Erythroblast (primary cell): ENCODE measurements at places on chromosomes 13 and 19.

DNA sequence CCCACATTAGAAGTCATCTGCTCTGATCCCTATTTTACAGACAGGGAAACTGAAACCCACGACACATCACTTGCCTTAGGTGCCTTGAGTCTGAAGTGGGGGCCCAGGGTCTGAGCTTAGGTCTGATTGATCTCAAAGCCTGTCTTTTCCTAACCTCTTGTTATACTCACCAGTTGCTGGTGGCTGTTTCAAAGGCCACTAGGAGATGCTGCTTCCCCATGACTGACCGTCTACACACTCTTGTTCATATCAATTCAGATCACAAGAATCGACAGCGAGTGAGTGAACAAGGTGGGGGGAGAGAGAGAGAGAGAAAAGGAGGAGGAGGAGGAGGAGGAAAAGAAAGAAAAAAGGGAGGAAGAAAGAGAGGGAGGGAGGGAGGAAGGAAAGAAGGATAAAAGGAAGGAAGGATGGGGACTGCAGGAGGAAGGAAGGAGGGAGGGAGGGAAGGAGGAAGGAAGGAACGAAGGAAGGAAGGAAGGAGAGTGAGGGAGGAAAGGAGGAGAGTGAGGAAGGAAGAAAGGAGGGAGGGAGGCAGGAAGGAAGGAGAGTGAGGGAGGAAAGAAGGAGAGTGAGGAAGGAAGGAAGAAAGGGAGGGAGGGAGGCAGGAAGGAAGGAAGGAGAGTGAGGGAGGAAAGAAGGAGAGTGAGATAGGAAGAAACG lies 3.3 kb downstream of the OR10H1 start:
- peak; percentile 31 for DNase-seq

- no peak for DNase-seq
Observed at GRCh38 chr13:113864273-113864890, 506 bp upstream of the GAS6 start.

- DNase-seq, result no peak
Observed at GRCh38 chr19:5120321-5120720, 151.4 kb downstream of the KDM4B start.

- no peak for DNase-seq
Observed at GRCh38 chr13:27624071-27624470, 2.4 kb downstream of the POLR1D start.

GRCh38 chr19:16922949-16923348 lies 34.1 kb downstream of the F2RL3 start:
- DNase-seq, result no peak

- no peak for DNase-seq
Observed at GRCh38 chr13:104757712-104758111, 1691.5 kb upstream of the SLC10A2 start.

DNA sequence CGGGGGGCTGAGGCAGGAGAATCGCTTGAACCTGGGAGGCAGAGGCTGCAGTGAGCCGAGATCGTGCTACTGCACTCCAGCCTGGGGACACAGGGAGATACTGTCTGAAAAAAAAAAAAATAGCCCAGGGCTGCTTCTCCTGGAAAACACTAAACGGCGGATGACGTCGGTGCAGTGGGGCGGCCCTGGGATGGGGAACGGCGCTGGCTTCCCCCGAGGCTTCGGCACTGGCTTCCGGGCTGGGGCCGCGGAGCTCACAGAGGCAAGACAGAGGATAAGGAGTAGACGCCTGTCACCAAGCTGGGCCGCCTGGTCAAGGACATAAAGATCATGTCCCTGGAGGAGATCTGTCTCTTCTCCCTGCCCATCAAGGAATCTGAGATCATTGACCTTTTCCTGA lies 5.0 kb downstream of the PRSS57 start:
- no peak for DNase-seq

DNA sequence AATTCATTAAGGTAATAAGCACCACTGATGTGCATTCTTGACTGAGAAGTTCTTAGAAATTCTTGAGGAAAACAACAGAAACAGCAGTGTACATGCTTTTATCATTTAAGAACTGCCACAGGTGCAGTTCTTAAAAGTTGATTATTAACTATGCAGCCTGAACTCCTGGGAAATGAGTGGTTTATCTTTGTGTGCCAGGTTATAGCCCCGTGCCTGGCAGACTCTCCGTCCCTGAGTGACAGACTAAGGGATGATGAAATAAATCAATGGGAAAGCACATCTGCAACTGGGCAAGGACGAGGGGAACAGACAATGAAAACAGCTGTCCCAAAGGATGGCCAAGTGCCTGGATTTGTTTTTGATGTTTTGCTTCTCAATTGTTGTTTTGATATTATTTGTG lies 84.4 kb upstream of the SPATA13 start:
- peak; percentile 17 for DNase-seq

- no peak for DNase-seq
Observed at GRCh38 chr19:29247051-29247450, 34.1 kb upstream of the UQCRFS1 start.

DNA sequence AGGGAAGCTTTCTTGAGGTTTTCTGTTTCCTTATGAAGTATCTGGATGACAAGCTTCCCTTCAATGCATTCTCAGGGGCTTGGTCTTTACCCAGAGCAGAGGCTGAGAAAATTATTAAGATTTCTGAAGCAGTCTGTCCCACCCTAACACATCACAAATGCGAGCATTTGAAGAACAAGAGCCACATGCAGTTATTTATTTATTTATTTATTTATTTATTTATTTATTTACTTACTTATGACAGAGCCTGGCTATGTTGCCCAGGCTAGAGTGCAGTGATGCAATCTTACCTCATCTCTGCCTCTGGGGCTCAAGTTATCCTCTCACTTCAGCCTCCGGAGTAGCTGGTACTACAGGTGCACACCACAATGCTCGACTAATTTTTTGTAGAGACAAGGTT lies 38.4 kb downstream of the SPRYD7 start:
- no peak for DNase-seq

- no peak for DNase-seq
Observed at GRCh38 chr13:113013303-113013702, 44.3 kb downstream of the MCF2L start.

- no peak for DNase-seq
Observed at GRCh38 chr13:76533251-76533650, 353.0 kb downstream of the KCTD12 start.

- no peak for DNase-seq
Observed at GRCh38 chr13:31595563-31595962, 143.8 kb upstream of the RXFP2 start.

DNA sequence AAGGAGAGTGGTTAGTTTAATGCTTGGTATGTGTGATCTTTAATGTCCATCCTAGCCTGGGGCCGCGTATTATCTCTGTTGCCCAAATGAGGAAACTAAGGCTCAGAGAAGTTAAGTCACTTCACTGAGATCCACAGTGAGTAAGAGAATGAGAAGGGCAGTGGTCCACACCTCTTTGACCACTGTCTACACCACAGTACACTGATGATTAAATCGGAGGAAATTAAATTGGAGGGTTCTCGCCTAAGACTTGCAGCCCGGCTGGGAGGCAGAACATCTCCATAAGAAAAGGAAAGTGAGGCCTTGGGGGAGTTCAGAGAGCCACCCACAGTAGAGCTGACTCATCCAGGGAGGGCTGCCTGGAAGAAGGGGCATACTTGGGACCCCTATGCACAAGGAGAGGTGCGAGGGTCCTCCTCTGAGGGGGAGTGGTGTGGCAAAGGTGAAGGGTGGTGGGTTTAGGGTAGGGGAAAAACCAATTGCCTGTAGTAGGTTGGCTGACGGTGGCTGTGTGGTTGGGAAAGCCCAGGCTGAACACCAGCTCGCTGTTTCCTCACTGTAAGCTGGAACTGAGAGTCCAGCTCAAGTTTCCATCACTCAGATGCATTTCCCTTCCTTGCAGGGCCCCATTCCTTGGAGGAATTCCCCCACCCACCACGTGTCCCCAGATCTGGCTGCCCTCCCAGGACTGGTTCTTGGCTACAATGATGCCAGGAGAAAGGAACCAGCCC lies 15.0 kb upstream of the DHRS12 start:
- no peak for DNase-seq

DNA sequence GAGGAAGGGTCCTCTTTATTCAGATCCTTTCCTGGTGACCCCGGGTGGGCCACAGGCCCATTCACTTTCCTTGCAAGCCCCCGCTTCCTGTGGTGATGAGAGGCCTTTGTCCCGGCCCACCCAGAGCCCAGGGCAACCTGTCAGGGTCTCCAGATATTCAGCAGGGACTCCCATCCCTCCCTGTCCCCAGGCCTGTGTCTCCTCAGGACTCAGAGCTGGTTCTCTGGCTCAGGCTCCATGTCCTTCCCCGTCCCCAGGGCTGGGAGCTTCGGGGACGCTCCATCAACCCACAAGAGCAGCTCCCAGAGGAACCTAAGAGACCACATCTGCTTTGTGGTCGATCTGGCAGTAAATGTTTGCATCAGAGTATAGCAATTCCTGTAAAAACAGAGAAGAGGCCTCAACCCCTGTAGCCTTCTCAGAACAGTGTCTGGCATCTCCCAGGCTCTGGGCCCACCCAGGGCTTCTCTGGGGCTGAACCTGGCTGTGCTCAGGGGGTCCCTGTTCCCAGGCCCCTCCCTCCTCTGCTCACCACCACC lies 7.8 kb downstream of the CEACAM4 start:
- DNase-seq, result no peak

DNA sequence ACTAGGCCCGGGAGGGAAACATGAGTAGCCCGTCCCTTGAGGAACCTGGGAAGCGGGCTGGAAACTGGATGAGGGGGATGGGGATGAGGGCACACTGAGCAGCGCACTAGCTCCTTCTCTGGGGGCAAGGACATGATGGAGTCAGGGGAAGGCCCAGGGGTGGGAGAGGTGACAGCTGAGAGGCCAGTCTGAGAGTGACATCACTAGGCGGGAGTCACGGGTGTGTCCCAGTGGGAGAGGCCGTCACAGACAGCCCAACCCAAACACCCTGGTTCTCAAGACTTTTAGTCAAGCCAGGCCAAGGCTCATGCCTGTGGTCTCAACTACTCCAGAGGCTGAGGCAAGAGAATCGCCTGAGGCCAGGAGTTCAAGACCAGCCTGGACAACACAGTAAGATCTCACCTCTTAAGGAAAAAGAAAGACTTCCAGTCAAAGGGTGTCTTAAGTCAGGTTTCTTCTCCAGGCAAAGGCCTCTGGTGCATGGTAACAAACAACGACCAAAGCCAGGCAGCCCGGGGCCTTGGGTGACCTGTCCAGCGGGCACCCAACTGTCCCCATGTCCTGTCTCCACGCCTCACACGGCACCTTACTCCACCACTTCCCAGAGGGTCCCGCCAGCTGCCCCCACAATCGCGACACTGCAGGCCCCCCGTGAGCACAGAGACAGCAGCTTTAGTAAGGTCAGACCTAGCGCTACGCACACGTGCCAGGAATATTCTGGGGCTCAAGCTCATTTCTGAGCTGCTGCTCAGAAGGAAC lies 25.5 kb upstream of the TIMM44 start:
- DNase-seq, result peak; percentile 77

DNA sequence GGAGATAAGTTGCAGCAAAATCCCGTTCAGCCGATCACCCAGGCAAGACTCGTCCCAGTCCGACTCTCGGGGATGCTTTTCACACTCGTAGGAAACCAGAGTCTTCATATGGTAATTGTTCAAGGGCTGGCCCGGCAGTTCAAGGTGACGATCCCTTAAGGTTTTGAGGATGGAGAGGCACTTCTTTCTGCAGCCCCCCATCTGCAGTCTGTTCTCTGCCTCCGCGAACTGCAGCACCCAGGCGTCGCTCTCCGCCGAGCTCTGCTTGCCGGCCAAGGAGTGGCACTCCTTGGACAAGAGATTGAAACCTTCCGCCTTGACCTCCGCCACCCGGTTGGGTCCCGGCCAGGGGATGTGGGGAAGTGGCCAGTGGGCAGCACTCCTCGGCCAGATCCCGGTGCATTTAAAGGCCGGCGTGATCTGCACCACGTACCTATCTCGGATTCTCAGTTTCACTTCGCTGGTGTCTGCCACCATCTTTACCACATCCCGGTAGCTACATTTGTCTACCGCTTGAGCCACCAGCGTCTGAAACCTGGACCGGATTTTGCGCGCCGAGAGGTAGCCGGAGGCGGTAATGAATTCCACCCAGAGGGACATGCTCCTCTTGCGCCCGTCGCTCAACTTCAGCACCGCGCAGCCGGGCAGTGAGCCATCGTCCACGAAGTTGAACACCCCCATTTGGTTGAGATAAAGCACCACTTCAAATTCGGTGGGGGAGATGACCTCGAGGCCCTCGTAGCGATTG lies 1.1 kb downstream of the MAB21L1 start:
- peak; percentile 14 for DNase-seq

- peak; percentile 67 for DNase-seq
Observed at GRCh38 chr13:39038569-39039030, 344 bp downstream of the NHLRC3 start.

DNA sequence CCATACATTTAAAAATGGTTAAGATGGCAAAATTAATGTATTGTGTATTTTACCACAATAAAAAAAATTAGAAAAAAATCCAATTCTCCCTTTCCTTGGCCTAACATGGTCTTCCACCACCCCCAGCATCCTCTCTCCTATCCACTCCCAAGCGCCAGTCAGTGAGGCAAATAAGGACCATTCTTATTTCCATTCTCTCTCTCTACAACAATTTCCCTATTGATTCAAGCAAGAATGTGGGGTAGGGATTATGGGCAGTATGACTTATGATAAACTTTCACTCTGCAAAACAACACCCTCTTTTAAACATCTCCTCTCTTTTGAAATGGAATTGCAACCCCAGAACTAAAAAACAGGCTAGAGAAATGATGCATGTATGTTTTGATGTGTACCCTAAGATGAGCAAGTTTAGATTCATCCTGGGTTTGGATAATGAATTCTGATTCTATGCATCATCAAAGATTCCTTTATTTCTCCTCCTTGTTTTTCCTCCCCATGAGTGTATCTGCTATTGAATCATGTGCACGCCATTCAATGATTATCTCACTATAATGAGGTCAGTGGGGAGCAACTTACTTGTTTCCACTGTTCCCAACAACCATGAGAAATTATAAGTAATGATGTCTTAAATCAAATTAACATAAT lies 3.5 kb downstream of the STARD13 start:
- no peak for DNase-seq

DNA sequence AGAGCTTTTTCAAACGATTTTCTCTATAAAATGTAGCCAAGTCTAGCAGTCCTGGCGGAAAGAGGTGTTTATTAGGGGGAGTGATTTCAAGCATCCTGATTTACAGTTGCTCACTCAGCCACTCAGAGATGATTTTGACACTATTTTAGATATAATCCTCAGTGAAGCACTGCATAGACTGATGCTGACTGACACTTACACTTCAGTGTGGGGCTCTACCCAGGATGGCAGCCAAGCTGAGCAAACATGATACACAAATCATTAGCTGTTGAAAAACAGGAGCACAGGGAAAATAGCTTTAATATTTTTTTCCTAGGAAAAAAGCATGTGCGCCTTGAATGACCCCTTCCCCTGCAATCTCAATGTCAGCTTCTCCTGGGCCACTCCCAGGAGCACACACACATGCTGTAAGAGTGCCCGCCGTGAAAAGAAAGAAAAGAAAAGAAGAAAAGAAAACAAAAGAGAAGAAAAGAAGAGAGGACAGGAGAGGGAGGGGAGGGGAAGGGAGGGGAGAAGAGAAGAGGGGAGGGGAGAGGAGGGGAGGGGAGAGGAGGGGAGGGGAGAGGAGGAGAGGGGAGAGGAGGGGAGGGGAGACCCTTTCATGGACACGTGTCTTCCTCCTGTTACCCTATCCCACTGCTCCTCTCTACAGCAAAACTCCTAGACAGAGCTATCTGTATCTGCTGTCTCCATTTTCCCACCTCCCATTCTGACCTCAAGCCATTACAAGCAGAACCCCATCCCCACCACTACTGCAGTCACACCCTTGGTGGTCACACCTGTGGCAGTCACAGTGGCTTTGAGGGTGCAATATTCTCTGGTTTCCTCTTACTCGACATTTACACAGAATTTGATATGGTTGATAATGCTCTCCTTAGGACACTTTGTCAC lies 36.4 kb downstream of the RCBTB2 start:
- no peak for DNase-seq
